ENCODE measurements at places on chromosomes 2 and 18.

DNA sequence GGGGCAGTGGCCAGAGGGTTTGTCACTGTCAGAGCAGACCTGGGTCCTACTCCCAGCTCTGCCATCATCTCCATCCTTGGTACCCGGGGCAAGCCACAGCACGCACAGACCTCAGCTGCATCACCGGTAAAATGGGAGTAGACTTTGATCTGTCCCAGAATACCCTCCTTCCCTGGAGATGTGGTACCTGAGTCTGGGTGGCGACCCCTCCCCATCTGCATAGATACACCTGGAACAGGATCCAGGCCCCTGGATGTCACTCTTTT, 64.0 kb downstream of the ZFP36L2 start:
- no peak for DNase-seq

DNA sequence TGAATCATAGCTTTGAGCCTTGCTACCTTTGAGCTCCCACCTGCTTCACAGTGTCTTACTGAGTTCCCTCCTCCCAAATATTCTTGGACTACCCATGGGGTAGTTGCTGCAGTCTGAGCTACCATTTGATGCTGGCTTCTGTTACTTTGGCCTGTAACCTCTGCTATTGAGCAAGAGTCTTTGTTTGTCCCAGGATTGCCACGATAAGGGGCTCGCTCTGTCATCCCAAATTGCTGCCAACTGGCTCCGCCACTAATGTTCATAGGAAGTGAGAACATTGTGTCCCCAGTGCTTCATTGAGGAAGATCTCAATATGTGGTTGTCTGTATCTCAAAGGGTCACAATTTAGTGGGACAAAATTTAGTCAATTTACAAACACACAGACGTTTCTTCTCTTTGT, 103.8 kb downstream of the TRIM43 start:
- DNase-seq = no peak

DNA sequence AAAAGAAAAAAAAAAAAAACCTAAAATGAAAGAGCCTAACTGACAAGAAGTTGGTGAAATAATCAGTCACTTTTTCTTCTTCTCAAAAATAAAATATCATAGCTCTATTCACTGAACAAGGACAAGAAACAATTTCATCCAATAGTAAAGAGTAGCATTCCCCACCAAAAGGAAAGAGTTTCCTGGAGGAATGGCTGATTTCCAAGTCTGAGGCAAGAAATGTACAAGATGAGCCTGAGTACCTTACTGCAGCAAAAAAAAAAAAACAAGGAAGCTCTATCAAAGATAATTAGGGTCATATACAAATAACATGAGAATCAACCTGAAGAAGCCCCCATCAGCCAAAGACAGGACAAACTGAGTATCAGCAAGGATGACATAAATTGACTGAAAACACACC, 11.5 kb downstream of the ROCK1 start:
- no peak for DNase-seq

GRCh38 chr18:28065031-28065792, 111.7 kb downstream of the CDH2 start:
- DNase-seq = no peak

- DNase-seq = no peak
Measured at GRCh38 chr2:437756-438393, 150.0 kb upstream of the ALKAL2 start.

DNA sequence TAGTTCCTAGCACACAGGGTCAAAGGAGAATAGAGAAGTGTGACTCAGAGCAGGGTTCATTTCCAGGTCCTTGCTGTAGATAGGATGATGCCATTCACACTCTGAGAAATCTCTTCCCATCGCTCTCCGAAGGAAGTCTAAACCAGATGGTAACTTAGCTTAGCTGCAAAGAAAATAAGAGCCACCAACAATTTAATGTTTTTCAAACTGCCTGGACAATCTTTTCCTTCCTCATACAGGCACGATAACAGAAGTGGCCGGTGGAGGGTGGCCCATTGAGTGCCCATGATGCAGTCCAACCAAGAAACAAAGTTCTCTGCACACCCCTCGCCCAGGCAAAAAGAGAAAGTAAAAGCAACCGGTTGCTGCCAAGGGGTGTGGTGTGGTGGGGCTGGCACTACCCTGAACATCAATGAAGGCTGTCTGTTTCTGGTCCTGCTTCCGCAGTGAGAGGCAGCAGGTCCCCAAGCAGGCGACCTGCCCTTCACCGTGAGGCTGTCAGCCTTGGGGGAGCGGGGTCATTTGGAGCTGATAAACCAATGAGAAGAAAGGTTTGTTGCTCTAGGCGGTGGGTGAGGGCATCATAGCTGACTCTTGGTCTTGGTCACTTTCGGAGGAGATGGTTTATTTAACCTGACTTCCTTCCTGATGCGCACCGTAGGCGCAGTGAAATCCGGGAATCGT, 105.6 kb upstream of the CD302 start:
- peak; percentile 23 for DNase-seq
